ENCODE measurements at places on chromosomes 1 and 21. TPM values are rescaled to one million over a fixed set of nuclear protein-coding genes. Genes with fewer than 3 reads are reported as not detected.

GRCh38 chr1:190563230-190563629 is 85.6 kb upstream of the BRINP3 start:
- peak; percentile 29 for DNase-seq

GRCh38 chr21:35838987-35839763 is 221.2 kb downstream of the SETD4 start:
- no peak for DNase-seq

DNA sequence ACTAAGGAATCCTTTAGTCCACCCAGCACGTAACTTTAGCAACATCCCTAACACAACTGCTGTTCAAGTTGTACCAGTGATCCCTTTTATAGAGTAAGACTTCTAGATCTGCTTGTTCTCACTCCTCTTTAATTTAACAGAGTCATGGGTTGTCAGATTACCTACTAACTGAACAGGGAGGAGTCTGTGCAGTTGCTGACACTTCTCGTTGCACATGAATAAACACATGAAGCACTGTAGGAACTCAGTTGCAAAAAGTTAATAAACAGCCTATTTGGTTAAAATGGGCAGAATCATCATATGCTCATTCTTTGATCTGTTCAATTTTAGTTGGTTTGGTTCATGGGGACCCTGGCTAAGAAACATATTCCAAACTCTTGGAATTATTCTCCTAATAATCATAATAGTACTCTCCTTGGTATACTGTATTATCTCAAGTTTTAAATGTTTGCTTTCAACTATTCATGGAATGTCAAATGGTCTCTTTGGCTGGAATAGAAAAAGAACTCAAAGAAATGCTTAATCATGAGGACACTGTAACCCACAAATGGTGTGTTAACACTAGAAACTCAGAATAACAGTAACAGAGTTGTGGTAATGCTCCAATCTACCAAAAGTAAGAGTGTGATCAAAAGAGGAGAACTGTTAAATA is 15.6 kb downstream of the PLPPR5 start:
- no peak for DNase-seq

Gene MAPKAPK2
- 191 TPM for polyA plus RNA-seq

Gene MYOG
- 160 TPM for polyA plus RNA-seq

Measured in psoas muscle (tissue), 8 donors.